ENCODE measurements at places on chromosomes 7 and 10.

DNA sequence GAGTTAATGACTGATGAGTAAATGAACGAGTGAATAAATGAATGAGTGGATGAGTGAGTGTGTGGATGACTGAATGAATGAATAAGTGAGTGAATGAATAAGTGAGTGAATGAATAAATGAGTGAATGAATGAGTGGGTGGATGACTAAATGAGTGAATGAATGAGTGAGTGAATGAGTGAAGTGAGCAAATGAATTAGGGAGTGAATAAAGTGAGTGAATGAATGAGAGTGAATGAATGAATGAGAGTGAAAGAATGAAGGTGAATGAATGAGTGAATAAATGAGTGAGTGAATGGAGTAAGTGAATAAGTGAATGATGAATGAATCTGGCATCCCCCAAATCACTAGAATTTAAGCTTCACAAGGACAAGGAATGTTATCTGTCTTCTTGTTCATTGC is 1253.0 kb downstream of the TYW1 start:
- no peak for DNase-seq

- no peak for DNase-seq
These were observed 123.0 kb downstream of the SH2D4B start for GRCh38 chr10:80660736-80661135.

- peak; percentile 4 for DNase-seq
These were observed 48.3 kb downstream of the ADCYAP1R1 start for GRCh38 chr7:31100445-31100844.

- DNase-seq = no peak
These were observed 33.8 kb downstream of the ACSL5 start for GRCh38 chr10:112407696-112408095.

DNA sequence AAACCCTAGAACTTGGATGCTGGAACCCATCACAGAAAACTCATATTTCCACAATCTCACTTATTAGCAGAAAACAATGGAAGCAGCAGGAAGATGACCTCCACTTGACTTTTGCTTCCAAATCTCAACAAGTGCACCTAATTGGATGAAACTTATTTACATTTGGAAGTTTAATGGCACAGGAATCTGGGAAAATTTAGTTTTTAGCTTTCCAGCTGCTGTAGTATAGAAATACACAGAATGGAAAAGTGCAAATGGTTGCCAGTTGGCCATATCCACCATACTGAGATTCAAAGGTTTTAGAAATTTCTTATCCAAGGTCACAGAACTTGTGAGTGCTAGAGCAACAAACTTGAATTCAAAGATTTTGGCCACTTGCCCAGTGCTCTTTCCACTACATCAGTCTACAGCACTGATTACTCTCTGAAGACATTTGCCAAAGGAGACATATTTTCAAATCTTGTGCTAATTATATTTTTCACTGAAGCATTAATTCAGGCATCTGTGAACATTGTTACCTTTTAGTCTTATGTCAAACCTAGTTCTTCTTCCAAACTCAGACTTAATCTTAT is 9.3 kb upstream of the AHR start:
- DNase-seq = no peak

GRCh38 chr7:23228412-23228811 is 18.2 kb upstream of the GPNMB start:
- no peak for DNase-seq

DNA sequence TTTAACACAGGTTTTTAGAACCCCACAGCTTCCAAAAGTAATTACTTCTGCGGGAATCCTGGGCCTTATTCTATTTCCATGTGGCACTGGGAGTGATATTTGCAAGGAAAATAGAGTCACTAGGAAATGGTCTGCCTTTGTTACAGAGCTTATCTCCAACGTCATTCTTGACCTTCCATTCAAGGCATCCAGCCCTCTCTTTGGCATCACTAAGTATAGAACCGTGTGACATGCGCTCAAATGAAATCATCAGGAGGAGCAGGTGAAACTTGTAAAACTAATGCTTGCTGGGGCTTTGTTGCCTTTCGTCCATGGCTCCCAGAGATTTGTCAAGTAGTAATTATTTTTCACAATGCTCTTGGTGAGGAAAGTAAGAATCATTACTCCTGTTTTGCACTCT is 73.4 kb downstream of the PAPSS2 start:
- DNase-seq = no peak

GRCh38 chr7:158018971-158019645 is 568.5 kb downstream of the PTPRN2 start:
- DNase-seq = no peak

DNA sequence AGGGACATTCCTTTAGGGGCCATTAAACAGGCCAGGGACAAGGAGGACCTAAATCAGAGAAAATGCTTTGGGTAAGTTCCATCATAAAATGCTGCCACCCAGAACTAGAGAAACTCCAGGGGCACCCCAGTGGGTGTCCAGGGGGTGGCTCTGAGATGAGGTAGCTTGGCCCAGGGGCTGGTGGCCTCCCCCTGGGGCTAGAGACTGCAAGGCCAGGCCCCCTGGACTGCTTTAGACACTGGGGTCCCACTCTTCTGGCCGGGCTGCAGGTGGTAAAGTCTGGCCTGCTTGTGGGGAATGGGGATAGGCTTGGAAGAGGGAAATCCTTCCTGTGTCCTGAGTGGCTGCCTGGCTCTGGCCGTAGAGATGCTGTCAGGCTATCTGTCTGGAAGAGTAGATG is 169.6 kb upstream of the PODXL start:
- no peak for DNase-seq

- no peak for DNase-seq
These were observed 12.9 kb upstream of the INPP5A start for GRCh38 chr10:132524443-132525285.

GRCh38 chr7:129134356-129134987 is 10.0 kb upstream of the TSPAN33 start:
- DNase-seq = no peak

- DNase-seq = no peak
These were observed 594.5 kb downstream of the ACTR3B start for GRCh38 chr7:153354071-153354470.

GRCh38 chr10:23046027-23046426 is 49.4 kb upstream of the MSRB2 start:
- no peak for DNase-seq

DNA sequence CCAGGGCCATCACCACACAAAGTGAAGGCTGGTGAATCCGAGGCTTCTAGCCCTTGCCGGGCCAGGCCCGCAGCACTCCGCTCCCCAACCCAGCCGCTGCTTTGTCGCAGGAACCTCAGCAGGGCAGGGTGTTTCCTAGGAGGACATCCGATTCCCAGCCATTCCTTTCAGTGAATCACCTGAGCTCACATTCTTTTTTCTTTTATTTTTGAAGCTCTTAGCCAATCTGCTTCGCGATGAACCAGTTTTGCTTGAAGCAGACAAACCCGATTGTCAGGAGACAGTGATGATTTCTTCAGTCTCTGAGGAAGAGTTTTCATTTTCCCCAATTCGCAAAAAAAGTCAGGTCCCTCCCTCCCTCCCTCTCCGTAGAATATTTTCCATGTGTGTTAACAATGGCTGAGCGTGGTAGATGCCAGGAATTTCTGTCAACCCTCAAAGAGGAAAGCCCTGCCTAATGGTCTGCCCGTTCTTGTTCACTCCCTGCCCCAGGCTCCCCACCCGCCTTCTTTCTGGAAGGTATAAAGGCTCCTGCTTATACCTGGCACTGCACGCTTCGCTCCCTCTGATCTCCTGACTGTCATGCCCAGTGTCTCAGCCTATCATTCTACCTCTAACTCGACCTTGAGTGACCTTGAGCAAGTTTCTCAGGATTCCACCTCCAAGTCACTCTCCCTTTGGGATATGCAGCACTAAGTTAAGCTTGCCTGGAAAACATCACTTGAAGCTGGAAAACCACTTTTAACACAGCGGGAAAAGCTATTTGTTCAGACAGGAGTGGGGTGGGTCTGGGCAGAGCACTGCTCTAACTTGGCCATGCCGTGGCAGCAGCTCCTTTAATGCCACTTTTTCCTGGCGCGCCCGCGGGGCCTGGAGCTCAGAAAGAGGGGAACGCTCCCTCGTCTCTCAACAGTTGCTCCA is 35.1 kb downstream of the EGFR start:
- no peak for DNase-seq

- DNase-seq = no peak
These were observed 187.2 kb upstream of the CELF2 start for GRCh38 chr10:10830293-10830986.

DNA sequence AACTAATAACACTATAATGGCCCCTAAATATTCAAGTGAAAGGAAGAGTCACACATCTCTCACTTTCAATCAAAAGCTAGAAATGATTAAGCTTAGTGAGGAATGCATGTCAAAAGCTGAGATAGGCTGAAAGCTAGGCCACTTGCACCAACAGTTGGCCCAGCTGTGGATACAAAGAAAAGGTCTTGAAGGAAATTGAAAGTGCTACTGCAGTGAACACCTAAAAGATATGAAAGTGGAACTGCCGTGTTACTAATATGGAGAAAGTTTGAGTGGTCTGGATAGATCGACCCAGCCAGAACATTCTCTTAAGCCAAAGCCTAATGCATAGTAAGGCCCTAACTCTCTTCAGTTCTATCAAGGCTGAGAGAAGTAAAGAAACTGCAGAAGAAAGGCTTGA is 12.1 kb upstream of the SNX13 start:
- no peak for DNase-seq

DNA sequence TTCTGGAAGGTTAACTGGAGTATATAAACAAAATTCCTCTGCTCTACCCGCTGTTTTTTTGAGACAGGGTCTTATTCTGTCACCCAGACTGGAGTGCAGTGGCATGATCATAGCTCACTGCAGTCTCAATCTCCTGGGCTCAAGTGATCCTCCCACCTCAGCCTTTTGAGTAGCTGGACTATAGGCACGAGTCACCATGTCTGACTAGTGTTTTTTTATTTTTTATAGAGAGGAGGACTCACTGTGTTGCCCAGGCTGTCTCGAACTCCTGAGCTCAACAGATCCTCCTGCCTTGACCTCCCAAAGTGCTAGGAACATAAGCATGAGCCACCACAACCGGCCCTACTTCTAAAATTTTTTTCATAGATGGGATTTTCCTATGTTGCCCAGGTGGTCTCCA is 2.2 kb downstream of the RAB18 start:
- DNase-seq = no peak

DNA sequence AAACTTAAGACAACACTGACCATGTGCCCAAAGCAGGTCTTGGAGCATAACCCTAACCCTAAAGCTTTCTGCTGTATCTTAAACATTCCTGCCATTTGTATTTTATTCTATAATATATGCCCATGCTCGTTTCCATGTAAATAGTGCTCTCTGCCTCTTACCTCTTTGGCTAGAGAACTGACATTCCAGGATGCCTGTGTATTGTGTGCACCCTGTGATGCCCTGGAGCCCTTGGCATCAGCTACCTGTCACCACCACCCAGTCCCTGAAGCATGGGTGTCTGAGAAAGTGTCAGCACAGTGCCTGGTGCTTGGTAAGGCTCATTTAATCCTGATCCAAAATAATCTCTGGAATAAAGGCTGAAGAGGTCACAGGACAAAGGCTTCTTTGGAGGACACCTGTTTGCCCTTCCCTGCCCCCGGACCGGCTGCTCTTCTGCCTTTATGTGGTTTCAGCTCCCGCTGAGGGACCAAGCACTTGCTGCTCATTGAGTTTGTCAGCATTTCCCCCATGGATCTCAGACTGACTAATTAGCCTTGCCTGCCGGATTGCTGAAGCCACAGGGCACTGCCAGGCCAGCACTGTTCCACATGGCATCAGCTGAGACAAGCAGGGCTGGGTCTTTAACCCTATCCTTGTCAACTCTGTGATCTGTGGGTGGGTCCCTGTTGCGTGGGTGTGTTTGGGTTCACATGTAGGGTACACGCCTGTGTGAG is 139.1 kb upstream of the SORCS3 start:
- no peak for DNase-seq

- DNase-seq = no peak
These were observed 93.5 kb upstream of the KIAA1217 start for GRCh38 chr10:24115403-24115802.

DNA sequence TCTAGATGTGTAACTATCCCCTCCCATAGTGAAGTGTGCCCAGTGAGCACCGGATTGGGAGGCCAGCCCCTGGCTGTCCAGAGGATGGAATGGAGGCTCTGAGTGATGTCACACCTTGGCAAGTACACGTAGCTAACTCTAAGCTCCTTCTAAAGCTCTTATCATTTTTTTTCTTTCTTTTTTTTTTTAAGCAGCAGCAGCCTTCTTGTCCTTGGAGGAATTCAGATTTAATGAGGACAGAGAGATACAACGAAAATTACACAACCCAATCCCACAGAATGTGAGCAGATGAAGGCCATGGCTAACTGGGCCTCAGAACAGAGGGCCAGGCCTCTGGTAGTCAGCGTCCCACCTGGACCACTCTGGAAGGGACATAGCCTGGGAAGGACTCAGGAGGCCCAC is 11.3 kb downstream of the TNS3 start:
- DNase-seq = no peak

- DNase-seq = no peak
These were observed 157.7 kb upstream of the PRKCQ start for GRCh38 chr10:6737758-6738111.

GRCh38 chr10:125054669-125055268 is 105.6 kb downstream of the CTBP2 start:
- no peak for DNase-seq

GRCh38 chr10:96919785-96920430 is 87.8 kb downstream of the LCOR start:
- no peak for DNase-seq

DNA sequence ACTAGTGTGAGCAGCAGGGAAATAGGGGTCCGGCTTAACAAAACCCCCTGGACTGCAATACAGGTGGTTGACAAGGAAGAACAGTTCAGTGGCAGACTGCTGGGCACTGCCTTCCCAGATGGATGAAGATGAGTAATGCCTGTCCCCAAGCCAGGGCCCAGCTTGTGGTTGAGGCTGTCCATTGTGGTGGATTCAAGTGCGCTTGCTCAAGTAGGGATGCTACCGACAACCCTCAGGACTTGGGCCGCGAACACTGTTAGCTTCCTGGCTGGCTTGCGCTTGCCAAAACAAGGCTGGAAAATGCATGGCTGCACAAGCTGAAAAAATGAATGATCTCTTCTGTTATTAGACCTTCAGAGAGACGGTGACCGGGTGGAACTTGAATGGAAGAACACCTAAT is 116.1 kb upstream of the ACBD5 start:
- DNase-seq = no peak

DNA sequence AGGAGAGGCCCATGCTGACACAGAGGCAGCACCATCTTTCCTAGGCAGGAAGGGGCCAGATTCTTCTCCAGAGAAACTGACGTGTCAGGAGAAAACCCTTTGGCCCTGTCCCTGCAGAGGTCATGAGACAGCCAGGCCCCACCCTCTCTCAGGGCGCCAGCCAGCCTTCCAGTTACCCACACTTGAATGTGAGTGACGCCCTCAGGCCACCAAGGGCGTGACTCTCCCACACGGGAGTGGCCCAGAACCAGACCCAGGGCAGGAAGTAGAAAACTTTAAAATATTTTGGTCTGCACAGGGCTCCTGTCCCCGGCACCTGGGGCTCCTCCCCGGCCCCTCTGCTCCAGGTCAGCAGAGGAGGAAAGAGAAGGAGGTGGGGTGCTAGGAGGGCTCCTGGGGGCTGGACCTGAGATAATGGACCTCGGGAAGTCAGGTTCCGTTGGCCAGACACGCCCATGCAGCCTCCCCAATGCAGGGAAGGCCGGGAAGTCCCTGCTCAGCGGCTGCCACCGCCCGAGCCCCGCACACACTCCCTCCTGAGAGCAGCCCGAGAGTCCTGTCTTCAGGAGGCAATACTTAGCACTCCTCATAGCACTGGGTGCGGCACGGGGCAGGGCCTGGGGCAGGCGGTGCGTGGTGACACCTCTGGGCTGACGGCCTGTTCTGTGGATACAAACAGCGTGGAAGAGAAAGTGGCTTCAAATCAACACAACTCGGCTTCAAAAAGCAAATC is 67.0 kb upstream of the CFAP46 start:
- no peak for DNase-seq
